ENCODE measurements at places on chromosomes 2 and 18. TPM values are rescaled to one million over a fixed set of nuclear protein-coding genes. Genes with fewer than 3 reads are reported as not detected.

The SIX3 gene
- total RNA-seq, result not detected

- DNase-seq, result peak; percentile 32
- H3K4me3 ChIP-seq, result no peak overlapping the region
- no peaks in the 10 kb centered on the region for H3K27me3 ChIP-seq
- H3K4me1 ChIP-seq, result peaks cover 19% of the 10 kb centered on the region
Observed at GRCh38 chr2:72678024-72678423, 147.8 kb downstream of the EXOC6B start.

- H3K27me3 ChIP-seq, result no peaks in the 10 kb centered on the region
- H3K4me3 ChIP-seq, result peak overlapping the region; percentile 92
- no peak for DNase-seq
- H3K36me3 ChIP-seq, result no peaks in the 10 kb centered on the region
- H3K27ac ChIP-seq, result peak overlapping the region; percentile 100
Observed at GRCh38 chr2:156340804-156341451, 8.4 kb upstream of the NR4A2 start.

The CCDC74B gene
- total RNA-seq, result 14.7 TPM

The DAW1 gene
- total RNA-seq, result 18.7 TPM

DNA sequence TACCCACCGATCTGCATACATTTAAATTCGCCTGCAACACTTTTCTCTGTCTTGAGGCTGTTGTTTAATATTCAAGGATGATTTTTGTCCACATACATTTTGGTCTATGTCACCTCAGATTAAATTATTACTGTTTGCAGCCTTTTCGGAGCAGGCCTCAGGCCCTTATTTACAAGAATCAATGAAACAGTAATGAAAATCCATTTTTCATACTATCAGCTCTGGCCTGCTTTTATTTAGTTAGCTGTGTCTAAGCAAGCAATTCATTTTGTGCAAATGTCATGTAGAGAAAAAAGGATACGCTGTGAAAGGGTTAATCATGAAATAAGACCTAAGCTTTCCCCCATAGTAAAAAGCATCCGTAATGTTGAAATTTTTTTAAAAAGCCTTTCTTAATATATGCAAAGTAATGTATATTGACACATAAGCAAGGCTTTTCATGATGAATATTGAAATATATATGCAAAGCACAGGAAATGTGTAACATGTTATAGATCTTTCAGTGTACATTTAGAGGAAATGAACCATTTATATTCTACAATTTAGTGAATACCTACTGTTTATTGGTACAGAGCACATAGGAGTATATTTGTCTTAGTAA, 1135.3 kb upstream of the ZEB2 start:
- no peaks in the 10 kb centered on the region for H3K36me3 ChIP-seq
- no peak overlapping the region for H3K4me3 ChIP-seq
- H3K27me3 ChIP-seq, result no peaks in the 10 kb centered on the region
- DNase-seq, result no peak
- H3K4me1 ChIP-seq, result peaks cover 32% of the 10 kb centered on the region

- H3K36me3 ChIP-seq, result no peaks in the 10 kb centered on the region
- no peak overlapping the region for H3K27ac ChIP-seq
- no peaks in the 10 kb centered on the region for H3K27me3 ChIP-seq
Observed at GRCh38 chr2:191635333-191636234, 42.4 kb upstream of the NABP1 start.

The ANKRD30BL gene
- total RNA-seq, result not detected

The KCNJ13 gene
- not detected for total RNA-seq

DNA sequence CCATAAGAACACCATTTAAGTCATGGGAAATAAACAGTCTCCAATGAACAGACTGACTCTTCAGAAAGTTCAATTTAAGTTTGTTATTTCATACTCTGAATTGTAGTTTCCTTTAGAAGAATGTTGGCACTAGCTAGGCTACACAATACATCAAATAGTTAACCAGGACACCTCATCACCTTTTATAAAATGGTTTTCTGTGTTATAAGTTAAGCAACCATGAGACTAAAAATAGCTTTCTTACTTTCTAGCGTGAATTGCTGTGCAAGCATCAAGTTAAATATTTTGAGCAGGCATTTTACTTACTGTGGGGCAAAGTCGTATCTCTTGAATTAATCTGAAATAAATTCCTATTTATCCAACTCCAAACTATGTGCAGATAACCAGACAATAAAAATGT, 1092.6 kb upstream of the SLC39A10 start:
- DNase-seq, result no peak
- no peaks in the 10 kb centered on the region for H3K27me3 ChIP-seq
- H3K4me1 ChIP-seq, result no peaks in the 10 kb centered on the region
- H3K4me3 ChIP-seq, result no peak overlapping the region
- no peaks in the 10 kb centered on the region for H3K36me3 ChIP-seq

DNA sequence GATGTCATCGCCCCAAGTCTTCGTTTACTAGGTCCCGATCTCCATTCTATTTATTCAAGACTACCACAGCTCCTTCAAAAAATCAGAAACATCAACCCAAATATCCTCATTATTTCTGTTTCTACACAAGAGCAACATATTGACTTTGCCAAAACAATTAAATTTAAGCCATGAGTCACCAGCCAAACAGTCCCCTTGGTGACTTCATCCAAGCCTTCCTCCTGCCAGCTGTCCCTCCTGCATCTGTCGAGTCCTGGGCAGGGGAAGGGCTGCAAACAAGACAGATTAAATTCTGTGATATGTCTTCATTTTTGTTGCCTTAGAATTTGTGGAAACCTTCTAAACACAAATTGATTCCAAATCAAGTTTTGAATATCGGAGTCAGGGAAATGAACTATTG, 110.3 kb downstream of the SP3 start:
- no peaks in the 10 kb centered on the region for H3K36me3 ChIP-seq
- H3K4me3 ChIP-seq, result no peak overlapping the region

GRCh38 chr2:120203251-120204021, 19.8 kb downstream of the TMEM185B start:
- no peaks in the 10 kb centered on the region for H3K27me3 ChIP-seq
- no peaks in the 10 kb centered on the region for H3K4me1 ChIP-seq
- H3K36me3 ChIP-seq, result no peaks in the 10 kb centered on the region
- H3K4me3 ChIP-seq, result no peak overlapping the region
- DNase-seq, result peak; percentile 63

The FOXI3 gene
- total RNA-seq, result 0.17 TPM

GRCh38 chr18:47730795-47731194, 199.7 kb downstream of the SMAD2 start:
- H3K27ac ChIP-seq, result no peak overlapping the region
- H3K36me3 ChIP-seq, result no peaks in the 10 kb centered on the region
- H3K4me1 ChIP-seq, result no peaks in the 10 kb centered on the region

DNA sequence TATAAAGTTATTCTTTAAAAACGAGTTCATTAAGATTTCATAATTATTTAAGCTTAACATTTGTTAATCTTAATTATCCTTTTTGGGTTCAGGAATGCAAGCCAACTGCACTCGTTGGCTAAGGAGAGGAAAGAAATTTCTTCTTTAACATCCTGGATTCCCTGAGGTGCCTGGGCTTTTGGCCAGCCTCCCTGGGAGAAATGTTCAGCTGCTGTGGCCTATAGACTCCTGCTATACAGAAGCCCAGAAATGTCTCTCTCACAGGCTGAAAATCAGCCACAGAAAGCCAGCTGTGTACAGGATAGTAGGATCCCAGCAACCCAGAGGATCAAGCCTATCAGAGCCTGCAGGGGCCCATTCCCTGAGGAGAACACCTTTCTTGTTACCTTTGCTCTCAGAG, 430.3 kb downstream of the XIRP2 start:
- DNase-seq, result no peak
- no peaks in the 10 kb centered on the region for H3K36me3 ChIP-seq
- no peaks in the 10 kb centered on the region for H3K27me3 ChIP-seq
- H3K27ac ChIP-seq, result no peak overlapping the region

The EML4 gene
- total RNA-seq, result 82.7 TPM

DNA sequence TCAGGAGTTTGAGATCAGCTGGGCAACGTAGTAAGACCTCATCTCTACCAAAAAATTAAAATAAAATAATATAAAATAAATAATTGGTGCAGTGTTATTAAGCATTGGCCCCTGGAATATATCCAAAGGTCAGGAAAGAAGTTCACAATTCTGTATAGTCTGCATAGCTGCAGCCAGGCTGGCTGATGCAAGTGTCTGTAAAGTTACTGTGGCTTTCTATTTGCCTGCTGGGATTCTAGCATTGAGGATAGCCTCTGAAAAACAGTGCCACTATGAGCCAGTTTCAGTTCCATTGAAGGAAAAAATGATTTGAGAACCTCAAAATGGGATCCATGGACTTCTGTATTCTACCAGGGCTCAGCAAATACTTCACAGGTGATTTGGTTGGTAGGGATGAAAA, 208.6 kb downstream of the PARD3B start:
- H3K27ac ChIP-seq, result no peak overlapping the region
- no peak for DNase-seq
- no peaks in the 10 kb centered on the region for H3K27me3 ChIP-seq
- no peak overlapping the region for H3K4me3 ChIP-seq

- peak; percentile 35 for DNase-seq
- H3K27ac ChIP-seq, result no peak overlapping the region
- H3K27me3 ChIP-seq, result no peaks in the 10 kb centered on the region
- no peaks in the 10 kb centered on the region for H3K4me1 ChIP-seq
- H3K4me3 ChIP-seq, result no peak overlapping the region
Observed at GRCh38 chr18:26792661-26793060, 72.8 kb downstream of the AQP4 start.

The MC5R gene
- not detected for total RNA-seq

DNA sequence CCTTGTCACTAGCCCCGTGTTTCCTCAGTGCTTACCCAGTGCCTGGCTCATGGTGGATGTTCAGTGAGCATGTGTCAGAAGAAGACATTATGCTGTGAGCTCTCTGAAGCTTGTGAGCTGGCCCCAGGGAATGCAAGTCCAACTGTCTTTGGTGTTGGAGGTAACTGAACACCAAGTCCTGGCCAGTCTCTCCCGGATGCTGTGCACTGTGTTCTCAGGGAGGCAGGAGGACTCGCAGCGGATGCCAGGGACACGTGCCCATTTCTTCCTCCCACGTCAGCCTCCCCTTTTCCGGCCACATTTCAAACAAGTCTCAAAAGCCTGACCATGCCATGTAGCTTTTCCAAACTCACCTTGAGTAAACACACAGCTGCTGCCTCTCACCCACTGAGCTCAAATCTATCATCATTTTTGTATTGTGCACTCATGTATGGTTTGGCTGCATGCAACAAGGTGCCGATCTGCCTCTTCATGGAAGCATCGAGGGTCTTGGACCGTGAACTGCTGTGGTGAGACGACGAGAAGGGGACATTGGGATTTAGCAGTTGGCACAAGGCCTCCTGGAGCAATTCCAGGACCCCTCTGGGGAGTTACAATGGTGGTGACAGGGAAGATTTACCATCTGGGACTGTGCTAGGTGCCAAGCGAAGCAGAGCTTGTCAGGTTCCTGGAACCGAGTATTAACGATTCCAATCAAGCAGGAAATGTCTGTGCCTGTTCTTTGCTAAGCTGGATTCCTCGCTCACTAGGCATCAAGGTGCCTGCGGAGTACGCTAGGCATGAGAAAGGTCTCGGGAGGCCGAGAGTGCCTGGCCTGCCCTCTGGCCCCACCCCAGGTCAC, 44.4 kb upstream of the MGAT4A start:
- no peaks in the 10 kb centered on the region for H3K27me3 ChIP-seq
- no peaks in the 10 kb centered on the region for H3K4me1 ChIP-seq
- no peaks in the 10 kb centered on the region for H3K36me3 ChIP-seq
- no peak overlapping the region for H3K4me3 ChIP-seq

DNA sequence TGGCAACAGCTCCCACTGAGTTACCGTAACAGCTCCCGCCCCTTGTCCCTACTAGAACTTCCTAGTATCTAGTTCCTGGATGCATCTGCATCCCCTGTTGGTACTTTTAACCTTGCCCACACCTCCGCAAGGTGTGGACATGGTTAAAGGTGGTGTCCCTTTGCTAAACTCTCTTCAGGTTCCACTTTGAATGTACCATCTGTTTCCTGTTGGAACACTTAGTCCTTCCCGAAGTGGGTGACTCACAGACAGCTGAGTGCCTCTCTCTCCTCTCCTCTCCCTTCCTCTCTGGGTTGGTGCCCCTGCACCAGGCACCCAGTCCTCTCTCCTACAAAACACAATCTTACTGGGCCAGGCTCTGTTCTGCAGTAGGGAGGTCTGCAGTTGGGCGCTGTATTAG, 19.6 kb upstream of the REL start:
- no peaks in the 10 kb centered on the region for H3K27me3 ChIP-seq
- no peak overlapping the region for H3K27ac ChIP-seq
- H3K36me3 ChIP-seq, result no peaks in the 10 kb centered on the region

DNA sequence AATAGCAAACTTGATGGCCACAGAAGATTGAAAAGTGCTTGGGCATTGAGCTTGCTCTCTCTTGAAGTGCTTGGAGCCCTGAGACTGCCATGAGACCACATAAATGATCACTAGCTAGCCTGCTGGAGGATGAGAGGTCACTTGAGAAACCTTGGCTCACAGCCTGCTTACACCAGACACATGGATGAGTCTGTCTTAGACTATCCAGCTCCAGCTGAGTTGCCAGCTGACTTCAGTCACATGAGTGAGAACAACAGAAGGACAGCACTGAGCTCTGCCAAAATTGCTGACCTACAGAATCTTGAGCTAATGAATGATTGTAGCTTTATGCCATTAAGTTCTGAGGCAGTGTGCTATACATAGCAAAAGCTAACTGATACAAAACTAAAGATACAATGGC, 18.1 kb downstream of the NABP1 start:
- H3K4me1 ChIP-seq, result peaks cover 2% of the 10 kb centered on the region
- H3K36me3 ChIP-seq, result no peaks in the 10 kb centered on the region
- H3K27ac ChIP-seq, result no peak overlapping the region
- H3K4me3 ChIP-seq, result no peak overlapping the region

- DNase-seq, result no peak
- peaks cover 3% of the 10 kb centered on the region for H3K4me1 ChIP-seq
- peaks cover 11% of the 10 kb centered on the region for H3K36me3 ChIP-seq
- no peaks in the 10 kb centered on the region for H3K27me3 ChIP-seq
- no peak overlapping the region for H3K27ac ChIP-seq
Observed at GRCh38 chr2:47002031-47002430, 86.4 kb upstream of the MCFD2 start.

DNA sequence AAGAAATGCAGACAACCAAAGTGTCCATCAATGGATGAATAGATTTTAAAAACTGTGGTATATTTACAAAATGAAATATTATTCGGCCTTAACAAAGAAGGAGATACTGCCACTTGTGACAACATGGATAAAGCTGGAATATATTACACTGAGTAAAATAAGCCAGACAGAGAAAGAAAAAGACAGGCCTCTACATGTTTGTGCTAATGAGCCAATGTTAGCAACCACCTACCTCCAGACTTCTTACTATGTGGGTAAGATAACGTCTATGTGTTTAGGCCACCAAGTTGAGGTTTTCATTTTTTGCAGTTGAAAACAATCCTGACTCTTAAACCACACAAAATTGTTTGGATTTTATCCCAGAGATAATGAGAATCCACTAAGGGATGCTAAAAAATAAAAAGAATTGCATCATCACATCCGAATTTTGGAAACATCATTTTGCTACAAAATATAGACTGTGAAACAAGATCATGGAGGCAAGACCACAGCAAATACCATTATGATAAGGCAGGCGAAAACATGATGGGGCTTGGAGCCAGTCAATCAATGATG, 47.0 kb downstream of the EVA1A start:
- no peaks in the 10 kb centered on the region for H3K36me3 ChIP-seq
- DNase-seq, result no peak
- H3K4me1 ChIP-seq, result peaks cover 5% of the 10 kb centered on the region
- H3K4me3 ChIP-seq, result no peak overlapping the region
- no peak overlapping the region for H3K27ac ChIP-seq
- no peaks in the 10 kb centered on the region for H3K27me3 ChIP-seq
